ENCODE measurements at places on chromosomes 1 and 21.

GRCh38 chr1:28358716-28359115, 10.8 kb upstream of the PHACTR4 start:
- DNase-seq: no peak

DNA sequence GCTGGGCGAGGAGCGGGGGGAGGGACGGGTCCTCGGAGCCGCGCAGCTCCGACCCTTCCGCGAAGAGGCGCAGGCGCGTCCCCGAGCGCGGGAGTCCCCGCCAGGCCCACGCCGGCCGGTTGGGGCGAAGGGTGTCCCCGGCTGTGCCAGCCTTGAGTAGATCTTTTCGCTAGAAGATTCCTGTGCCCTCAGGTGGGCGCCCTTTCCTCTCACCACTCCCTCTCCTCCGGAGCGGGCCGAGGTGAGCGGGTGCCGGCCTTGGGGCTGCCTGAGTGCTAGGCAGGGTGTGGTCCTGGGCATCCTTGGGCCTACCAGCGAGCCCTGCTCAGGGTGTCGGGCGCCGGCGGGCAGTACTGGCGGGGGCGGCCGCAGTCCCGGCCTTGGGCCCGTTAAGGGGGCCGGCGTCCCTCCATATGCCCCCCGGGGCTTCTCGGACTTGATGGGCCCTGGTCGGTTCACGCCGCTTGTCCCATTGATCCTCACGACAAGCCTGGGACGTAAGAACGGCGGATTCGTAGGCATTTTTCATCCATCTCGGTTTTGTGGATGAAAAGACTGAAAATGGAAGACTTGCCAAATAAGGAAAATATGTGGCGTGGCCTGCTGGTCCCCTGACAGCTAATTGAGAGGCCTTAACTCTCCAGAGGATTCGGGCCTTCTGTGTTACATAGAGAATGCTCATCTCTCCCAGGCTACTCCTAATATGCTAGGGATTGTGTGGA, 712 bp downstream of the DEGS1 start:
- DNase-seq: peak; percentile 84

GRCh38 chr21:38937286-38937790, 131.6 kb downstream of the ETS2 start:
- no peak for DNase-seq

GRCh38 chr1:1360506-1361169, 2.3 kb upstream of the MXRA8 start:
- DNase-seq: no peak

GRCh38 chr1:208238710-208239472, 5.3 kb downstream of the PLXNA2 start:
- DNase-seq: peak; percentile 88

- DNase-seq: peak; percentile 6
Observed at GRCh38 chr1:158179301-158180041, 1.2 kb upstream of the CD1D start.

DNA sequence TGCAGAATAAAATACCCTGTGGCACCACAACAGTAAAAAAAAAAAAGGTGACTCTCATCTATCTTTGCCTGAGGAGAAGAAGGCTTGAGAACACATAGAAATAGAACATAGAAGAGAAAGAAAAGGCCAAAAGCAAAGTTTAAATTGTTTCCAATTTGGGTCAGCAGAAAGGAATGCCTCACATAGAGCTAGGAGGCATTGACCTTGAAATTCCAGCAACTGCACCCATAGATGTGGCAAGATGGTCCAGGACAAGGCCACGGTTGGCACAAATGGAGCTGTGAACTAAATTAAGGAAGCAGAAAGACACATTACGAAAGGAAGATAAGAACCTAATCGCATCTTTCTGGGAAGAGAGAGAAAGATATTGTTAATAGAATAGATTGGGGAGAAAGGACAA, 588.3 kb downstream of the LMO4 start:
- DNase-seq: no peak

- peak; percentile 74 for DNase-seq
Observed at GRCh38 chr1:20361805-20362381, 71.2 kb downstream of the VWA5B1 start.

- no peak for DNase-seq
Observed at GRCh38 chr1:61397935-61398334, 315.6 kb downstream of the NFIA start.

DNA sequence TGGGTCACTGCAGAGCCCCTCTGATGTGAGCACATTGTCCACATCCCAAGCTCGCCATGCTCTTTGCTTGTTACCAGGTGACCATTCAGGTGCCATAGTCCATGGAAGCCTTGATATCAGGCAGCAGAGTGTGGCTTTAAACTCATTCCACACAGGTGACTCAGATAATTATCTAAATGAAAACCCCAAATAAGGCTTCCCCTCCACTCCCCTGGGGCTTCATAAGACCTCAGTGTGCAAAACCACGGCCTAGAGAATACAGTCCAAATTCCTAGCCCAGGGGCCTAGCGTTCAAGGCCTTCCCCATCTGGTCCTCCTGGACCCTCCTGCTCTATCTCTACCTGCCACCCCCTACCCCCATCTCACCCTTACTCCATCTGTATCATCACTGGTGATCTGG, 97.1 kb downstream of the ARHGEF10L start:
- DNase-seq: no peak

GRCh38 chr1:41430069-41430468, 54.4 kb downstream of the EDN2 start:
- DNase-seq: no peak

GRCh38 chr1:194570476-194570875, 1384.1 kb upstream of the B3GALT2 start:
- no peak for DNase-seq

DNA sequence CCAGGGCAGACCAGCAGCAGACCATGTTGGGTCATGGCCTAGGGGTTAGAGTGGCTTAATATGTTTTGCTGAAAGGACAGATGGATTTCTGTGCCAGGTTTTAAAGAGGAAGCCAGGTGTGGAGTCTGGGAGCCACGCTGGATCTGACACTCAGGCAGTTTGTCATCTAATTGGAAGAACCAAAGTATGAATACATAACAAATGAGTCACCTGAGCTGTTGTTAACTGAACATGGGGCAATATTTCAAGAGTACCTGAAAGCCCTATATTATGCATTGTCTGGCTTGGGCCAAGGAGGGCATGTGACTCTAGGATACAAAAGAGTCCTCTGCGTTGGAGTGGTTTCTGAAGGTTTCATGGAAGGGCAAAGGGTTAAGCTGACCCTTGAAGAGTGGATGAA, 70.6 kb downstream of the LMO4 start:
- peak; percentile 53 for DNase-seq
